ENCODE measurements at places on chromosomes 2 and 18.

- no peak for DNase-seq
These were observed 107.1 kb downstream of the CDC42EP3 start for GRCh38 chr2:37564356-37564755.

DNA sequence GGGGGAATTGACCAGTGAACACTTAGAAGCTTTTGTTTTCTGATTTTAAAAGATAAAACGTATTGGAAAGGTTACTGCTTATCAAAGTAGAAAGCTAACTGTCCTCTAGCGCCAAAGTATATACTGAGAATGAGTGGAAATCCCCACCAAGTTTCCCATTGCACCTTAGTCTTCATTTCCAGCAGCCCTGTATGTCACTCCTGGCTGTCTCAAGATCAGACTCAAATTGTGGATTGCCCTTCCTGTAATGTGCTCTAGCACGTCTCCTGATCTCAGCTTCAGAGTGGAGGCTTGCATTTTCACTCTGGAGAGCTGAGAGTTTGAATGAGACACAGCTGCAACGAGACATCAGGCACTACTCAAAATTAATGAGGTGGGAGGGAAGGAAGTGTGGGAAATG, 26.6 kb downstream of the MFF start:
- DNase-seq = no peak

GRCh38 chr2:164314148-164314547, 307.1 kb downstream of the GRB14 start:
- no peak for DNase-seq

DNA sequence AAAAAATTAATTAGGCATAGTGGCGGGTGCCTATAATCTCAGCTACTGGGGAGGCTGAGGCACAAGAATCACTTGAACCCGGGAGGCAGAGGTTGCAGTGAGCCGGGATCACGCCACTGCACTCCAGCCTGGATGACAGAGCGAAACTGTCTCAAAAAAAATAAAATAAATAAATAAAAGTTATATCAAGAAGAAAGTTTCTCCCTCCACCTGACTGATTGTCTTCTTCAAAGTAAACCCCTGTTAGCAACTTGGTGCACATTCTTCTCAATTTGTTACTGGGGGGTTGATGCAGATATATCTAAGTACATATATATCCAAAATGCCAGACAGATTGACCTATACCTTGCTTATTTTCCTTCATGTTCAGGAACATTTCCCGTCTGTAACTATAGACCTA, 5.2 kb upstream of the MYCN start:
- DNase-seq = no peak

GRCh38 chr2:71684226-71685072, 231.1 kb downstream of the DYSF start:
- no peak for DNase-seq

DNA sequence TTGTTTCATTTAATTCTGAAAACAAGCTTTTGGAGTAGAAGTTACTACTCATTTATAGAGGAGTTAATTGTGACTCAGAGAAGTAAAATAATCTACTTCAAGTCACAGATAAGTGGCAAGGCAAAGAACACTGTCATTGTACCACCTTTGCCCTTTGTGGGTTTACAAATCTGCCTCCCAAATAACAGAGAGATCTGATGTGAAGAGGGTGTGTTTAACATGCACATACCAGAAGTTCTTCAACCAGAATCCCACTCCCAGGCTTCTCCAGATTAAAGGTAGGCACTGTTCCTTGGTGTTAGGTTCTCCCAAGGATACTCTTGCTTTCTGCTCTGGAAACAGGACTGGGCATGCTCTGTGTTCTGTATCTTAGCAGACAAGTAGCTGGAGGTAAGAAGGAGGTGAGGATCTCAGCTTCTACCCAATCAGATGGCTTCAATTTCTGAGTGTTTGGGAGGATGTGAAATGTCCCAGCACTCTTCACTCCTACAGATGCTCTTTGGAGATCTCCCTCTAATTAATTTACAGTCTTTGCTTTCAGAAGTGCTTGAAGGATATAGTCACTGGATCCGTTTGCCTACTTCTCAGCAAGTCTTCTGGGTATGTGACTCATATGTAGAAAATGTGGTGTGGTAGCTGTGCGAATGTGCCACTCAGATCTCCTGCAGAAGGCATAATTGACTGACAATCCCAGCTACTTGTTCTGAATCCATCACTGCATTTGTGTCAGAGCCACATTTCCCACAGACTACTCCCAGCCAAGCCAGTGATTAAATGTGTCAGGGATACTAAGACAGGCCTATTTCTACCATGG, 111.1 kb downstream of the KLHL14 start:
- no peak for DNase-seq

GRCh38 chr2:164055623-164056022, 319.8 kb upstream of the FIGN start:
- DNase-seq = no peak

DNA sequence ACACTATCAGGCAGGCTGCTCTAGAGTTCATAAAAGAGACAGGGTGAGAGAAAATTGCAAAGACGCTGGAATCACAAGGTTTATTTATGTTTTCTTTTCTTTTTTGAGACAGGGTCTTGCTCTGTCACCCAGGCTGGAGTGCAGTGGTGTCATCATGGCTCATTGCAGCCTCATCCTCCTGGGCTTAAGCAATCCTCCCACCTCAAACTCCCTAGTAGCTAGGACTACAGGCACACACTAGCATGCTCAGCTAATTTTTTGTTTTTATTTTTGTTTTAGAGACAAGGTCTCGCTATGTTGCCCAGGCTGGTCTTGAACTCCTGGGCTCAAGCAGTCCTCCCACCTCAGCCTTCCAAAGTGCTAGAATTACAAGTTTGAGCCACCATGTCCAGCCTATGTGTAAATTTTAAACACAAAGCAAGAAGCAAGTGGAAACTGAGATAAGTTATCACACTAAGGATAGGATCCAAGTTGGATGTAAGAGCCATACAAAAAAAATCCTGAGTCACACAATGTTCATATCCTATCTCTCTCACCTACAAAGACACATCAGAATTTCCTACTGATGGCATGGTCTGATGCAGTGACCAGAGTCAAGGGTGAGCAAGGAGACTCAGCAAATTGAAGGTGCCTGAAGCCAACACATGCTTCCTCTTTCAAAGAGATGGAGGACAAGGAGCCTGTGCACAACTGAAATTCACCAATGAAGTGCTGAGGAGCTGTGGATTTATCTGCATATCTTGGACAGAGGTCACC, 31.4 kb downstream of the MYL12B start:
- no peak for DNase-seq

- no peak for DNase-seq
These were observed 32.1 kb upstream of the KCNG2 start for GRCh38 chr18:79765491-79766245.

GRCh38 chr2:215031321-215031720, 107.1 kb downstream of the ABCA12 start:
- DNase-seq = no peak
